ENCODE measurements at places on chromosomes 7 and 10.

DNA sequence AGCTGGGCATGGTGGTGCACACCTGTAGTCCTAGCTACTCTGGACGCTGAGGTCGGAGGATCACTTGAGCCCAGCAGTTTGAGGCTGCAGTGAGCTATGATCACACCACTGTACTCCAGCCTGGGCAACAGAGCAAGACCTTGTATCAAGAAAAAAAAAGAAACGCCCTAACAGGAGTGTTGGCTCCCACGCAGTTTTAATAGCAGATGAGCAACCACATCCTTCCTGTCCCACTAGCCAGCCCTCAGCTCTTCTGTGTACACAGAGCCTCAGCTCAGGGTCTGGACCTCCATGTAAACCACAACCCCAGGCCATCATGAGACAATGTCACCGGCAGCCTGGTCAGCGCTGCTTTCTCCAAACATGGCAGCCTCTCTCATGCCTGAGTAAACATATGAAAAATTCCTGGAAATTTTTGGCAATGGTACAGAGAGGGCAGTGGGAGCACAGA is 108.2 kb downstream of the PIP4K2A start:
- DNase-seq = peak; percentile 73

DNA sequence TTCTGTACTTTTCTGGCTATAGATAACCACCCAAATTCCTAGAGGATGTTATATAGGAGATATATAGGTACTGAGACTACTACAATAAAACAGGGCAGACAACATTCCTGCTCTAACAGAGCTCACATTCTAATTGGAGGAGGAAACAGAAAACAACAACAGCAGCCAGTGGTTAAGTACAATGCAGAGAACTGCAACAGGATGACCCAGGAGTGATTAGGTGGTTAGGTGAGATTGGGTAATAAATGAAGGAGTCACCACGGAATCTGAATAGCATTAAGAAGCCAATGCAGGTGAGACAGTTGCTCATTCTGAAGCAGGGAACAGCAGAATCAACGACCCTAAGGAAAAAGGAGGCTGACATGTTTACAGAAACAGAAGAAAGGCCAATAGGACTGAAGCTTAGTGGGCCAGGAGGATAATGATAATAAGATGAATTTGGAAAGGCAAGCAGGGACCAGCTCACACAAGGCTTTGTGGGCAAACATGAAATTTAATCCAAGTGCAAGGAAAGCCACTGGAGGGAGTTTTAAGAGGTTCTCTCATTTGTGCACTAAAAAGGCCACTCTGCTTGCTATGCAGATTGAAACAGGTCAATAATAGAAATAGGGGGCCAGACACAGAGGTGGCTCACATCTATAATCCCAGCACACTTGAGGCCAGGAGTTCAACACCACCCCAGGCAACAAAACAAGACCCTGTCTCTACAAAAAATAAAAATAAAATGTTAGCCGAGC is 16.9 kb upstream of the REEP3 start:
- DNase-seq = no peak

GRCh38 chr10:32132357-32132946 is 76.2 kb upstream of the KIF5B start:
- no peak for DNase-seq

GRCh38 chr10:104641937-104642657 is 1.0 kb downstream of the SORCS3 start:
- no peak for DNase-seq

- DNase-seq = no peak
These were observed 115.1 kb upstream of the MEOX2 start for GRCh38 chr7:15801551-15801950.

DNA sequence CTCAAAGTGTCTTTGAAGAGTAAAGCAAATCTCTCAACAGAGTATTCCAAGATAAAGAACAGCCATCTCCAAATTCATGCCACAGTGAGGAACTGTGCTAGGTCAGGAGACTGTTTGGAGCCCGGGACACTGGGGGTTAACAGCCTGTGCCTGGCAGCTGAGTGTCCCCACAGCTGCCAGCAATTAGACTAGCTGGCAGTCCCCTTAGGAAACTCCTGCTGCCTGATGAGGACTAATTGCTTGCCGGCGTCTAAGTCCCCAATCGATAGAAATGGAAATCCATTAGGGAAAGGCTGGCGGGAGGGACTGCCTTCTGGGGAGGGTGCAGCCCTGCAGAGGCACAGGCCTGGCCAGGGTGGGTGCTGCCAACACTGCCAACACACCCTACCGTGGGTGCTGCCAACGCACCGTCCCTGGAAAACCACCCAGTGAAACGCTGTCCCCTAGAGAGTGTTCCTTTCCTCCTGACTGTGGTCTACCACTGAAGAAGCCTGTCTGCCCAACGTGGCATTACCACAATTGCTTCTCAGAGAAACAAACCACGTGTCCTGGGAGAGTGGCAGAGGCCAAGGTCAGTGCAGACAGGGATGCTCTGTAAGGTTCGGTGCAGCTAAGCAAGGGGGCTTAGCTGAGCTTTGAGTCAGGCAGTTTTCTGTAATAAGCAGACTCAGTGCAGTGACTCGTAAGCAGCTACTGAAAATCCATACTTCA is 60.8 kb downstream of the XRCC2 start:
- no peak for DNase-seq

DNA sequence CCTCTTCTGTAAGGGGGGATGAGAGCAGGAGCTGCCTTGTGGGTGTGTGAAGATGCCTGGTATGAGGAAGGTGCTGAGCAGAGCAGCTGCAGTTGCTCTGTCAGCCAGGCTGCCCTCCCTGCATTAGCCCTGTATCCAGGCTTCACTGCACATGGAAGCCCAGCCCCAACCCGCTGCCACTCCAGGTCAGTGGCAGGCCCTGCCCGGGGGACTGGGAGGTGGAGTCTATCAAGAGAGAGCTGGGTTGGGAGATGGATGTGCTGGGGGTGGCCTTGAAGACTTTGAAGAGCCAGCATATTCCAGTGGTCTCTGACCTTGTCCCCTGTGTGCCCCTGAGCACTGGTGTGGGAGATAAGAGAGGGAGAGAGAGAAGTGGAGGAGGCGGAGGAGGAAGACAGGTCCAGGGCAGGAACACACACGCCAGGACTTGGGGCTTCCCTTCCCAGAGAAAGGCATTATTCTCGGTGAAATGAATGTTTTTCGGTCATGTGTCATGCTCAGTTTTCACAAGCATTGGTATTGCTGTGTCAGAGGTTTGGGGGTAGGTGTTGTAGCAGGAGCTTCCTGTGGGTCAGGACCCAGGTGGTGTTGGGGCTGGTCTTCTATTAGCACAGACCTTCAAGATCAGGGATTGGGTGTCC is 2.6 kb downstream of the PPIF start:
- DNase-seq = no peak

DNA sequence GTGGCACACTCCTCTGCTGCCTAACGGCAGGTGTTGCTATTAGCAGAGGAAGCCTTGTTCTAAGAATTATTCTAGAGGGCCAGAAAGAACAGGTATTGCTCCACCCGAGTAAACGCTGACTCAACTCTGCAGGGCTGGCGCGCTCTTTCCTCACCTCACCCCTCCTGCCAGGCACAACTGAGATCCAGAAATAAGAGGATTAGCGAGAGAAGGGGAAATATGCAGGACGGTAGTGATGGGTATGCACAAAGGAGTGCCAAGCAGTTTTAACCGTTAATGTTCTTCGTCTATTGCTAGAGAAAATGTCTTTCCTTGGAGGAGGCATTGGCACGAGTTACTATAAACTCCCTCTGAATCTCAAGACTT is 369 bp upstream of the SCIN start:
- DNase-seq = no peak

DNA sequence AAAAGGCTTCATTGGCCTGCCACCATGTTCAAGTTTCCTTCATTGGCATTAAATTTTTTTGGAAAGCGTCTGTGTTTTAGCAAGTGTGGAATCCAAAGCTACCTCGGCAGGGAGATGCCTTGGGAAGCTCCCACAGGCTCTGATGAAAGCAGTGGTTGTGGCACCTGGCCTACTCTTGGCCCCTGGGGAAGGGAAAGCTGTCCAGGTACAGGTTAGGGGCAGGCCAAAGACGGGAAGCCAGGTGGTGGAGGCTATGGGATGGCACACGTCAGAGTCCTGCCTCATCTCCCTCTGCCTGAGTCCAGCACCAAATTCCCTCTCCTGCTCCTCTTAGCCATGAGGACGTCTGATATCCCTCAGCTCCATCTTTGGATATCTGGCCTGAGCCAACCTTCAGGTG is 49.7 kb downstream of the C10orf120 start:
- DNase-seq = no peak

DNA sequence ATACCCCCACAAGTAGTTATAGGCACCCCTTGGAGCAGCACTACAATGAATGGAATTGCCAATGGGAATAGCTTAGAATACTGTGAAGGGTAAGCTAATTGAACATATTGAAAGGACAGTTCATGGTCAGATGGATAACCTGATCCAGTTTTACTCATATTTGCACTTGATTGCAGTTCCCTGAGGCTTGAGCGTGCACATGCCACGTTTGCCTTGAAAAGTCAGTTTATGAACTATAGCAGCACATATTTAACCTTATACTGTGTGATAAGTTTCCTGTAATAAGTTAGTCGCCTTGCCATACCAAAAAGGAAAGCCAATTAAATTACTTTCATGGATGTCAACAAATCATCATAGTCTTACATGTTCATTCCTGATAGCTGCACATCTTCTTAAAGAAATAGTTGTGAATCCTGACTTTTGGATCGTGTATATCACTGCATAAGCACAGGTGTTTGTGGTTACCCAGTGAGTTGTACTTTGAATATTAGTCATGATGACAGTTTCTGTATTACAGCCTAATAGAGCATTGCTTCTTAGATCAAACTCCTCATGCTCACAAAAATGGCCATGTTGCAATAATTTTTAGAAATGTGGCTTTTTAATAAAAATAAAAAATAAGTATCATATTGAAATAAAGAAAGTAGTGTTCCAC is 21.6 kb downstream of the DNTT start:
- no peak for DNase-seq

Measured in inflammatory macrophage treated with lipopolysaccharide for 1 hour (primary cell).